ENCODE measurements at places on chromosomes 2 and 18. TPM values are rescaled to one million over a fixed set of nuclear protein-coding genes. Genes with fewer than 3 reads are reported as not detected.

DNA sequence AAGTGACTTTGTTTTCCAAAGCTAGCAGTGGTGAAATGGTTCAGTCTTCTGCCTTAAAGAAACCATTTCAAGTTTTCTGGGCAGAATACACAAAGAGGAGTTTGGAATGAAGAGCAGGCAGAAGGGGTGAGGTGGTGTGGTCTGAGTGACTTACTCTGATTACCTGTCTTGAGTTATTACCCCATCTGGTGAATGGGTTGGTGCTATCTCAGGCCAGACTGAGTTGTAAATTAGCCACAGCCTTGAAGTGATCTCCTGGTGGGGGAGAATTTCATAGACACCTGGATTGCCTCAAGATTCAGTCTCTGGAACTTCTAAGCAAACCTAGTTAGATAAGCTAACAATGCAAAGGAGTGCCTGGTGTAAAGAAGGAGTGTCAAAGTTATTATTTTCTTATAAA lies 983.5 kb upstream of the NXPH2 start:
- no peaks in the 10 kb centered on the region for H3K36me3 ChIP-seq
- H3K4me3 ChIP-seq, result no peak overlapping the region
- no peaks in the 10 kb centered on the region for H3K27me3 ChIP-seq
- DNase-seq, result no peak
- H3K4me1 ChIP-seq, result no peaks in the 10 kb centered on the region
- H3K27ac ChIP-seq, result no peak overlapping the region

GRCh38 chr18:56112013-56112749 lies 524.2 kb upstream of the TCF4 start:
- H3K4me1 ChIP-seq, result no peaks in the 10 kb centered on the region
- no peaks in the 10 kb centered on the region for H3K27me3 ChIP-seq
- DNase-seq, result no peak
- H3K27ac ChIP-seq, result no peak overlapping the region
- H3K4me3 ChIP-seq, result no peak overlapping the region

- H3K27ac ChIP-seq, result no peak overlapping the region
- no peak for DNase-seq
- no peaks in the 10 kb centered on the region for H3K36me3 ChIP-seq
- no peak overlapping the region for H3K4me3 ChIP-seq
Measured at GRCh38 chr18:68233018-68233417, 481.9 kb downstream of the TMX3 start.

- peaks cover 90% of the 10 kb centered on the region for H3K36me3 ChIP-seq
- H3K27ac ChIP-seq, result no peak overlapping the region
- no peak for DNase-seq
- no peak overlapping the region for H3K4me3 ChIP-seq
Measured at GRCh38 chr2:216119986-216120385, 10.8 kb downstream of the XRCC5 start.

DNA sequence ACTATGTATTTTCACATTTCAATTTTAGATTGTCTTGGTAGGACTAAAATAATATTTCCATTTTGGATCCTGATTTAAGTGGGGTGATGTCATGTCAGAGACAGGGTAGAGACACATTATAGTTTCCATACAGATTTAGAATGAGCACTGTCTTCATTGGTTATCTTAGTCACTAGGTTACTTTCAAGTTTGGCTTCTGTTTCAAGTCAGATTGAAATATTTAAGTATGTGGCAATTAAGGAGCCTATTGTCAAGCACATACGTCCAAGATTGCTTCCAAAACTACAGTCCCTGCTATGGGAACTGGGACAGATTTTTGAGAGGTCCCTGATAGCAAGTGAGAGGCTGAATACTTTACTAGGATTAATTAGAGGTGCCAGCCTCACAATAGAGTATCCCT lies 89.2 kb upstream of the FAM117B start:
- no peaks in the 10 kb centered on the region for H3K4me1 ChIP-seq
- H3K36me3 ChIP-seq, result no peaks in the 10 kb centered on the region
- DNase-seq, result no peak
- H3K4me3 ChIP-seq, result no peak overlapping the region

Gene CRYGC
- total RNA-seq, result not detected

Gene CD207
- not detected for total RNA-seq

DNA sequence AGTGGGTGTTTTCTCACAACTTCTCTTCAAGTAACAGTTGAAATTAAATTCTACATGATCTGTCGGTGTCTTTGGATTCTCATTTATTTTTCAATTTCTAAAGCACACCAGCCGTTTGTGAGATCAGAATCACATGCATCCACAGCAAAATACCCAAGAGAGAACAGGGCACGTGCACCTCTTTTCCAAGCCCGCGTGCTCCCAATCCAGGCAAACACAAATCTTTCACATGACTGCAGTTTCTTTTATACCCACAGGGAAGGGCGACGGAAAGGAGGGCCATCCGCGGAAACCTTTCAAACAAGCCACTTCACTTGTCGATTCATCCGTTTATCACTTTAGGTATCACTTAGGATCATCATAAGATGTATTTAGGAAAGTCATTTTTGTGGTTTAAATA lies 13.0 kb upstream of the DAPL1 start:
- no peaks in the 10 kb centered on the region for H3K36me3 ChIP-seq
- H3K27ac ChIP-seq, result no peak overlapping the region
- no peaks in the 10 kb centered on the region for H3K4me1 ChIP-seq

- no peaks in the 10 kb centered on the region for H3K27me3 ChIP-seq
- no peak overlapping the region for H3K4me3 ChIP-seq
- no peak overlapping the region for H3K27ac ChIP-seq
Measured at GRCh38 chr2:197359859-197360258, 49.3 kb upstream of the ANKRD44 start.

DNA sequence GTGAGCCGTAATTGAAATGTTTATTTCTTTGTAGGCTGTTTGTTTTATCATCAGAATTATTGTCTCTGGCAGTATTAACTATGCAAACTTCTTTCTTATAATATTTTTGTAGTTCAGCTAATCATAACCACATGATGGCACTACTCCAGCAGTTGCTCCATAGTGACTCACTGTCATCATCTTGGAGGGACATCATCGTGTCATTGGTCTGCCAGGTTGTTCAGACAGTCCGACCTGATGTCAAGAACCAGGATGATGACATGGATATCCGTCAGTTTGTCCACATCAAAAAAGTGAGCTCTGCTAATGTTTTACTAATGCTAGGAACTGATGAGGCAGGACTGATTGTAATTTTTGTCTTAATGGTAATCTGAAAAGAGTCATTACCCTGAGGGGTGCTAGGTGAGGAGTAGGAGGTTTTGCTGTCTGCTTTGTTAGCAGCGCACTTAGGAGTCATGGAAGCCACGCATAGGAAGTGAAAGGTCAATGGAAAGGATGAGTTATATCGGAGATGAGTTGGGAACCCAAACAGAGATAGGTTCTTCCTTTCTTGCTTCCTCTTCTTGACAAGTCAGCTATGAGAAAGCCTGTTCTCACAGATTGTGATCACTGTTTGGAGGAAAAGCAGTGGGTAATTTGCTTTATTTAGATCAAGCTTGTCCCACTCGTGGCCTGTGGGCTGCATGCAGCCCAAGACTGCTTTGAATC lies 49.2 kb downstream of the PIKFYVE start:
- H3K36me3 ChIP-seq, result no peaks in the 10 kb centered on the region
- no peak overlapping the region for H3K27ac ChIP-seq
- no peak overlapping the region for H3K4me3 ChIP-seq
- no peak for DNase-seq
- no peaks in the 10 kb centered on the region for H3K27me3 ChIP-seq
- H3K4me1 ChIP-seq, result no peaks in the 10 kb centered on the region
